ENCODE measurements at places on chromosomes 4 and X.

DNA sequence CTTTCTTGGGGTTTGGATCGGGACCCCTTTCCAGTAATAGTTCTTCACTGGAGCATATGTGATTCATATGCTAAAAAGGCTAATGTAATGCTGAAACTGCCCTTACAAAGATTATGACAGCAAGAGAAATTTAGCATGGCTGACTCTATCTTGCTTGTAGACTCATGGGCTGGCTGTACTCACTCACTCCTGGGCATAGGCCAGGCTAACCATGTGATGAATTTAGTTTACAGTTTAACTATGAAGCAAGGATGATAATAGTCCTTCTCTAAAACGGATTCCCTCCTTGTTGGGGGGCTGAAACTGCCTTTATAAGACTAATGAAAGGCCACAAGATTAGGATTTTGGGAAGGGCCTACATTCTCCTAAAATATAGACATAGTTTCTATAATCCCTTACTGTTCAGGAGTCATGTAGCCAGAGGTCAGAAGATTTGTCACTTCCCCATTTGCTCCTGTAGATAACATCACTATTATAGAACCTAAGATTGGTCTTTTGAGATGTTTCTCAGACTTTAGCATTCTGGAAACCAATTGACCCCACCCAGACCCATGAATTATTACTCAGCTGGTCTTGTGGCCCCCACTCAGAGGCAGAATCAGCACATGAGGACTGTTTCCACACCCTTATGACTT, 20.8 kb upstream of the CEP135 start:
- DNase-seq, result no peak

DNA sequence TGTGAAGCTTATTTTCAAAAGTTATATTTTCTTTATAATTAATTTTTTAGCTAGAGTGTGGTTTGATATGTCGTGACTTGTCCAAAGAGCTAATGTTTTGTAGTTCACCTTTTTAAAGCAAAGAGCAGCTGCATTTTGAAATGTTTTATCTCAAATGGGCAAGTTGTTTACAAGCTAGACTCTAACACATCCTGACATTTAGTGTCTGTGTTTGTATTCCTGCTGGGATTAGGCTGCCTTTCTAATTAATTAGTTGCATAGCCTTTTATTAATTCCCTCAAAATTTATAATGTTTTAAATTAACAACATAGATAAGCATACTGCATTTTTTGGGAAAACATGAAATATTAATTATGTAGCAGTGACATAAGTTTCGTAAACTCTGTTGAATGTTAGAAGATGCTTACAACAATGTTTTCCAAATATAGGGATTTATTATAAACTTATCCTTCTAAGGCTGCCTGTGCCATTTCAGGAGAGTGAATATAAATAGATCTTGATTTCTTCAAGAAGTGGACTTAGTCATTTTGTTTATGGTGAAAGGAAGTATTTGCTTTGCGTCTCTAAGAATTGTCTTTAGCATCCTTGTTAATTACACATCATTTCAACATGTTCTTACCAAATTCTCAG, 37.7 kb upstream of the NUDT6 start:
- DNase-seq, result no peak

DNA sequence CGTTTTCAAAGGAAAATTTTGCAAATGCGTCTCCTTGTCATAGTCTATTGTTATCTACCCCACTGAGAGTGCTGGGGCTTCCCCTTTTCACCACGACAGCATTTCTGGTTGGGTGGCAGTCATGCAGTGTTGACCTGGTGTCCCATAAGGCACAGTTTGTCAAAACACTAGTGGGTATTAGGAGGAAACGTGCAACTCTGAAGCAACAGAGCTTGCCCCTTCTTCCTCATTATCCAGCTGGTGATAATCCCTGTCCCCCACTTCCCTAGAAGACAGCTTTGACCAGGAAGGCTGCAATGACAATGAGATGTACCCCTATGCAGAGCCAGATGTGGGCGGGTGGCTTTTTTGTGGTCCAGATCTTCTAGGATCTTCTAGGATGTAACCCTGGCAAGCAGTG, 1.8 kb downstream of the TBC1D1 start:
- DNase-seq, result peak; percentile 69

GRCh38 chr4:26736621-26737020, 124.0 kb upstream of the STIM2 start:
- DNase-seq, result no peak

GRCh38 chr4:184784628-184785257, 41.0 kb downstream of the ACSL1 start:
- no peak for DNase-seq

GRCh38 chrX:139388254-139388653, 142.3 kb upstream of the F9 start:
- no peak for DNase-seq

DNA sequence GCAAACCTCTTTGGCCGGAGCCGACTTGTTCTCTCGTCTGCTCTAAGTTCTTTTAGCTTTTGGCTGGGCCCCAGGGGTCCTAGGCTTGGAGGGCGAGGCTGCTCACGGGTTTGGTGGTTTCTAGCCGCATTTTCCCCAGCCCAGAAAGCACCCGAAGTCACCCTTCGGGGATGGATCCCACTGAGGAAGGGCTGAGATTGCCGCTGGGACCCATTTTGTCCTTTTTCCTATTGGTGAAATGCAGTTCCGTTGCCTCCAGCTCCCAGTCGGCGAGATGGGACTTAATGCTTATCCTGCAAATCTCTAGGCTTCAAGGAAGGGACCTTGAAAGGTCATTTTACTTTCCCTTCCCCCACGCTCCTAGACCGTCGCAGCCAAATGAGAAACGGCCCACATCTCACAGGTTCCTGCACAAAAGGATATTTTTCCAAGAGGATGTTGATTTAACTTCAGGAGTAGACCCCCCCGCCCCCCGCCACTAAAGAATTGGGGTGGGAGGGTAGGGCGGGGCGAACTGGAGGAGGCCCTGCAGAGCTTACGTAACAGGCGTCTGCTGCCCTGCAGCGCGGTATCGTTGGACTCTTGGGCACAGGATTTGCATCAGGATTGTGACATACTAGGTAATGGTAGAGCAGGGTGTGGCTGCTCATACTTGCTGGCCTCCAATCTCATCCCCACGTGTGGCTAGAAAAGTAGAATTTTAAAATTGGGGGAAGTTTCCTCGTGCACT, 564 bp downstream of the PGK1 start:
- DNase-seq, result peak; percentile 18
